CD4-positive, CD25-positive, alpha-beta regulatory T cell (primary cell): ENCODE measurements at places on chromosomes 12 and 14.

GRCh38 chr12:77998236-77998786, 167.6 kb downstream of the NAV3 start:
- no peak overlapping the region for H3K27ac ChIP-seq
- H3K27me3 ChIP-seq: no peaks in the 10 kb centered on the region
- H3K36me3 ChIP-seq: no peaks in the 10 kb centered on the region
- H3K4me3 ChIP-seq: no peak overlapping the region

- no peak overlapping the region for H3K27ac ChIP-seq
- no peaks in the 10 kb centered on the region for H3K27me3 ChIP-seq
- H3K36me3 ChIP-seq: no peaks in the 10 kb centered on the region
- no peak for DNase-seq
- H3K4me1 ChIP-seq: no peaks in the 10 kb centered on the region
These were observed 211.9 kb upstream of the TBX3 start for GRCh38 chr12:114895827-114896226.

GRCh38 chr14:79855789-79856188, 355.5 kb downstream of the DIO2 start:
- no peaks in the 10 kb centered on the region for H3K27me3 ChIP-seq
- no peaks in the 10 kb centered on the region for H3K4me1 ChIP-seq
- no peak overlapping the region for H3K27ac ChIP-seq
- no peaks in the 10 kb centered on the region for H3K36me3 ChIP-seq

DNA sequence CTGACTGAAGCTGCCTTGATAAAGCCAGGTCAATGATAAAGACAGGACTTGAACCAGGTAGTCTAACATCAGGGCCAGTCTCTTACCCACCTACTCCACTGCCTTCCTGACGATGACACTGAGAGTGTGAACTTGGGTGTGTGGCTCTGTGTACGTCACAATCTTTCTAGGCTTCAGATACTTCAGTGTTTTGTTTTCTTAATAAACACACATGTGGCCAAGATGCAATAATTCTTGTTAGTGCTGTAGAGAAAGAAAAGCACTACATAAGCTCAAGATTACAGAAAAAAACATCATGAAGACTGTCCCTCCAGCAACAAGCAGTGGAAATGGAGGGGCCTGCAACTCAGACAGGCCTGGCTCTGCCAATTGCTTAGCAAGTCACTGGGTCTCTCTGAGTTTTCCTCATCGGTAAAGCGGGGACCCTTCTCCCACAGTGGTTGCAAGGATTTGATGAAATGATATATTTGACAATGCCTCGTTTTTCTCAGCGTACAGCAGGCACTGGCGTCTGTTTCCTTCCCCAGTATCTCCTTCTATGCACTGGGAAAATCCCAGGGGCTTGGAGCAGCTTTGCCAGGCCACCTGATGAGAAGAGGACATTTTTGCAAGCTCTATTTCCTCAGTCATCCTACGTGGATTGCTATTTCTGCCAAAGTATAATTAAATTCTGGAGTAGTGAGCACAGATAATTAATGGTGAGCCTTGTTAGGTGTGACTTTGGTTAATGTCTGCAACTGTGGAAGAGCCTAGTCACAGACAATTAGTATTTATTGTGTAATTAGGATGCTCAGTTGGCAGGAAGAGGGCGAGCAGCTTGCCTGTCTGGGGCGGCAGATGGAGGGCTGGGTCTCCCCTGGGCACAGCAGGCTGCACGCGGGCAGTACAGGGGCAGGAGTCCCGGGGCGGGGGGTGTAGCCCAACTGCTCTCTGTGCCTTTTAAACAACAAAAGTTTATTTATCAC, 55.8 kb upstream of the CHGA start:
- no peak overlapping the region for H3K27ac ChIP-seq
- H3K36me3 ChIP-seq: no peaks in the 10 kb centered on the region
- H3K4me3 ChIP-seq: no peak overlapping the region
- peaks cover 3% of the 10 kb centered on the region for H3K27me3 ChIP-seq
